ENCODE measurements at places on chromosomes 13 and 19.

GRCh38 chr19:46408664-46409039, 4.7 kb downstream of the CCDC8 start:
- no peak for DNase-seq

GRCh38 chr19:35936738-35937268, 629 bp downstream of the LRFN3 start:
- DNase-seq: no peak

DNA sequence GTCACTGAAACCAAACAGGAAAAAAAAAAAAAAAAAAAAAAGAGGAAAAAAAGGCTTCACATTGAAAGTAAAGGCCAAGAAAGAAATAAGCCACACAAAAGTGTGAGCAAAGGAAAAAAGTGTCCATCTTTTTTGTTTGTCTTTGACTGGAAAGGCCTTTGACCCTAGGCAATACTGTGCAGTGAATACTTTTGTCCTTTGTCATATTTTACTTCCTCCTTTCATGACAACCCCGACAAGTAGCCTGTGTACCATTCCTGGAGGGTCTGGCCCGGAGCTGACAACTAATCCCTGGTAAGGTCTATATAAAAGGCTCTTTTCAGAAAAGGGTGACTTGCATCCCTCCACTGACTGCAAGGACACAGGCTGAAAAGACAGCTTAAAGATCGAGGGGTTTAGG, 12.9 kb upstream of the MICU2 start:
- DNase-seq: peak; percentile 30

GRCh38 chr13:74931698-74932433, 550.1 kb downstream of the TBC1D4 start:
- DNase-seq: no peak

DNA sequence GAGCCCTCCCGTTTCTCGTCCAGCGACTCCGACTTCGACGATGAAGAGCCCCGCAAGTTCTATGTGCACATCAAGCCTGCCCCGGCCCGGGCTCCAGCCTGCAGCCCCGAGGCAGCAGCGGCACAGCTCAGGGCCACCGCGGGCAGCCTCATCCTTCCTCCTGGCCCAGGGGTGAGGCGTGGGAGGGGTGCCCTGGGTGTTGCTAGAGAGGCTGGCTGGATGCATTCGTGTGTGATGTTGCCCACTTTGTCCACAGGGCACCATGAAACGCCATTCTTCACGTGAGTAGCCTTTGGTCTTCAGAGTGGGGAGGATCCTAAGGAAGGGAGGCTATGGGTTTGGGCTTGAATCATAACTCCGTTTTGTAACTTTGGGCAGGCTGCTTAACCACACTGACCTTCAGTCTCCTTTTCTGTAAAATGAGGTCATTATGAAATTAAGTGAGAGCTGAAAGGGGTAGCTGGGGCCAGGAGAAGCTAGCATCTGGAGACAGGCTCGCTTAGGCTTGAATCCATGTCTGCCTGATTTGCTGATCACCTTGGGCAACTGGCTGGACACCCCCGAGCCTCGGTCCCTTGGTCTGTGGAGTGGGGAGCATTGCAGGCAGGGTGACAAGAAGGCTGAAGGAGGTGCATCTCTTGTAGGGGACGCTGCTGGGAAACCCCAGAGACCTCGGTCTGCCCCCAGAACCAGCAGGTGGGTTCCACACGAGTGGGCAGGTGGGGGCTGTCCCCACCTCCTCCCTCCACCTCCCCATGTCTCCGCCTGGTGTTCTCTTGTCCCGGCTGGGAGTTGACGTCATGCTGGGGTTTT, 18.7 kb upstream of the B3GNT3 start:
- DNase-seq: no peak

GRCh38 chr19:2039089-2039958, 11.7 kb downstream of the MKNK2 start:
- DNase-seq: no peak

GRCh38 chr13:20206065-20206697, 13.4 kb upstream of the GJB2 start:
- no peak for DNase-seq

DNA sequence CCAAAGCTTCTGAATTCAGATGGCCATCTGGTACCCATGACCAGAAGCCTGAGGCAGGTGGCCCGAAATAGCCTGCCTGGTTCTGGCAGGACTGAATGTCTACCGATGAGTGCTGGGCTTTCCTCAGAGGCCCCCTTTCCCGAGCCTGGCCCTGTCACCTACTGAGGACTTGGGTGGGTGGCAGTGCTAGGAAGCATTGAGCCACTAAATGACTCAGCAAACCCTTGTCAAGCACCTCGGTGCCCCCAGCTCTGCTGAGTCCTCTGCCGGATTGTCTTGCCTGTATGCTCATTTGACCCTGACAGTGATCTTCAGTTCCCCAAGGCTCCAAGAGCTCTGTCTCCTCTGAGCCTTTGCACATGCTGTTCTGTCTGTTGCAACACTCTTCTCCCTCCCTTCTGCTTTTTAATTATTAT, 17.9 kb downstream of the PPP1R37 start:
- no peak for DNase-seq

GRCh38 chr13:99307648-99308339, 595 bp upstream of the GPR183 start:
- DNase-seq: peak; percentile 79

GRCh38 chr13:103195762-103196161, 129.5 kb upstream of the SLC10A2 start:
- DNase-seq: no peak

DNA sequence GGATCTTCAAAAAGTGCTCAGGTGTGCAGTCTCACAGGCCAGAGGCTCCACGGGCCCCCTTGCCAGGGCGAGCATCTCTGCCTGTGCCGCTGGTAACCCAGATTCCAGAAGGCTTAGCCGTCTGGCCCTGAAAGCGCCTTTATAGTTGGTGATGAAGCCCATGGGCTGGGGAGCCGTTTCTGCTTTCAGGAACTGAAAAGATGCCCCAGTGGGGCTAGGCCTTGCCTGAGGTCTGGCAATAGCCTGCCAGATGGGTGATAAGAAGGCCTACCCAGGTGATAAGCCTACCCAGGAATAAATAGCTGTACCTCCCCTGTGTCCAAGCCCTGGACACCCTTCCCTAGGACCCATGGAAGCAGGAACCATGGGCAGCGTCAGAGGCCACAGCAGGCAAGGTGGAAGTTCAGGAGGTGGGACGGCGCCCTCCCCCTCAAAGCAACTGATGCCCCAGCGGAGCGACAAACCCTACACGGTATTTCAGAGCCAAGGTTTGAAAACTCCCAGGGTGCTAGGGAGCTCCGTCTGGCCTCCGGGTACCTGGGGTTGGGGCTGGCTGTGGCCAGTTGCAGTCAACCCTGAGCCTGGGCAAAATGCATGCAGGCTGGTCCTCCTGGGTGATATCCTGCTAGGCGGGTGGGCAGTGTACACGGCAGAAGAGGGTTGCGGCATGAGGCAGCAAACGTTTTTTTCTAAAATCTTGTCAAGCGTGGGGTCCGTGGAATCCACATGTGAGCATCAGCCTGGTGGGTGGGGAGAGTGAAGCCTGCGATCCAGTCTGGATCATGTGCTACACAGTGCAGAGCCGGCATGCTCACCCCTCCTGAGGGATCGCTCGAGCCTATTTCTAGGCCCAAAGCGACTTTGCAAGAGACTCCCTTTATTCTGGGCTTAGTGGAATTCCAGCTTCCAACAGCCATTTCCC, 45.3 kb downstream of the ACTN4 start:
- DNase-seq: no peak

DNA sequence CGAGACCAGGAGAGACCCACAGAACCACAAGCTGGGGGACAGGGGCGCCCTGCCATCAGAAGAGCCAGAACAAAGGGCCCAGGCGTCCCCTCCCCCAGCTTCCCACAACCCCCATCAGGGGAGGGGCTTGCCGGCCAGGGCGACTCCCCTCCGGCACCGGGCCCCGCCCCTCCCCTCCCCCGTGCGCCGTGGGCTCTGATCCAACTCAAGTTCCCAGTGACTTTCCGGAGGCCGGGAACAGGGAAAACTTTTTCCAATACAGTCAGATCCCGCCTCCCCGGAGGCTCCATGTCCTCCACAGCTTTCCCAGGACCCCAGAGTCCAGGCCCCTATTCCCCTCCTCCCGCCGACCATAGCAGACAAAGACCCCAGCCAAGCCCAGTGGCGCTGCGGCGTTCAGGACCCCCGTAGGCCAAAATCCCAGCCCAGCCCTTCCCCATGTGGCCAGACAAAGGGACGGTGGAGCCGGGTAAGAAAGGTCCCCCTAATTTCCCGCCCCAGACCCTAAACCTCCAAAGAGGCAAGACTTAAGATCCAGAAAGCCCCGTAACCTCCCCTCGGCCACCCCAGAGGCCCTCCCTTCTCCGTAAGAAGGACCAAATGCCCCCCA, 673 bp downstream of the TEAD2 start:
- DNase-seq: peak; percentile 33

DNA sequence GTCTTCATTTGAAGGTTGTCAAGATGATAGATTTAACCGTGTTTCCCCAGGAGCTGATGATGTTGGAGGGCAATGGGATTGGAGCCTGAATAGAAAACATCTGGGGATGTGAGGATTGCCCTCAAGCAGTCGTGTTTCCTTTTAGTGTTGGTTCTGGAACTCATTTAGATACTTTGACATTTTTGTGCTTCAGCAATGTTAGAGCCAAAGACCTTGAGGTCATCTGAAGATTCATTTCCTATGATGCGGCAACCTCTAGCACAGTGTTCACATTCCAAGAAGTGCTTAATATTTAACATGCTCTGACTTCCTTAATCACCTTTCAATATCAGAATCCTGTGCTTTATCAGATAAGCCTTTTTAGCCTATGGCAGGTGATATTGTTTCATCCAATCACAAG, 82.7 kb downstream of the SLC10A2 start:
- no peak for DNase-seq

GRCh38 chr19:18924684-18925213, 5.2 kb downstream of the DDX49 start:
- DNase-seq: no peak

GRCh38 chr19:1363599-1363998, 20.1 kb upstream of the NDUFS7 start:
- DNase-seq: no peak

GRCh38 chr19:58218899-58219298, 9.8 kb upstream of the ZNF544 start:
- DNase-seq: peak; percentile 67

DNA sequence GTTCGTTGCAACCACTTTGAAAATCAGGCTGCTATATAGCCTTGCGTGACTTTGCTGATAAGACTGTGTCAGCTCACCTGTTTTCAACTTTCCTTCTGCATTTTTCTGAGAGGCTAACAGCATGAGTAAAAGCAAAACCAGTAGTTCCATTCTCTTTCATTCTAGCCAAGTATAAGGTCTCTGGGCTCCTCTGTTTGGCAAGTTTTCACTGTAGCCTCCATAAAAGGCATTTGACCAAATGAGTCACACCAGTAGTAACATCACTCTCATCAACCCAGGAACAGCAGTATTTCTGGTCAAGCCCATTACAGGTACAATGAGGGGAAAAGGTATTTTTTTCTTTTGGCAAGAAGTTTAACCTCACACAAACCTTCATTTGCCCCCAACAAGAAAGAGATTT, 1149.8 kb upstream of the MIR17HG start:
- no peak for DNase-seq

DNA sequence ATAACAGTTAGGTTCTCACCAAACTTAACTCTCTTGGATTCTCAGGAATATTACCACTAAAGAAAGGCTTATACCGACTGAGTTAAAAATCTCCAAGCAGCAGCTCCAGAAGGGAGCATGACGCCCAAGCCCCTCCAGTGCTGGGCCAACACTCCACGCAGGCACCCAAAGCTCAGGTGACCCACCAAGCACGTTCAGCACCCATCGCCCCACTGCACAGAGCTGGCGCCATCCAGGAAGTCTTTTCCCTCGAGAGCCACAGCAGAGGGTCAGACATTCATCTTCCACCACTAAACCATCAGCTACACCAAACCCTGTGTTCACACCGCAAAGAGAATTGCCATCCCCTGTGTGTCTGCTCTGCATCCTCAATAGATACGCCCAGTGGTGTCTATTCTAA, 65.7 kb downstream of the SOX1 start:
- DNase-seq: no peak

GRCh38 chr13:75327135-75327510, 154.8 kb downstream of the TBC1D4 start:
- DNase-seq: no peak

- no peak for DNase-seq
Measured at GRCh38 chr13:44507639-44508038, 68.5 kb downstream of the TSC22D1 start.

DNA sequence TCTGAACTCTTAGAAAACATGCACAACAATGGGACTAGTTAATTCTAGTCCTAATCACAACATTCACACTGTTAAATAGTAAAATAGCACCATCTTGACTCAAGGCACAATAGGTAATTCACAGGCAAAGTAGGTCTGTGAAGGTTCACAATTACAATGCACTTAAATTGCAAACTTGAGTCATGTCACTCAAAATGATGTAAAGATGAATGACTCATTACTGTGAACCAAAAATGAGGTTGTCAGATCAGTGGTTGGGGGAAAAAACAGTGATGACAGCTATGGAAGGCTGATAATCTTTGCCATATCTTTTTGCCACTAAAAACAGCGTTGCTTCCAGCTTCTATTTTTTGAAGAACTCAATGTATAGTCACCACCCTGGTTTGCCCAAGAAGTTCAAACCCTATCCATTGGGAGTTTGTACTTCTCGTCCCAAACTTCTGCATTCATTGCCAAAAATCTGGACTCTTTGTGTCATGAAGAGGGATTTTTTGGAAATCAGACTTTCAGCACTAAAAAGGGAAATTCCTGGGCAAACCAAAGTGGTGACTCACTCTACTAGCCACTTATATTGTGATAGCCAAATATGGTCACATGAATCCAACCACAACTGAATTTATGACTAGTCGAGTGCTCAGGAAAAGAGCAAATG, 200.9 kb upstream of the TMTC4 start:
- peak; percentile 3 for DNase-seq

DNA sequence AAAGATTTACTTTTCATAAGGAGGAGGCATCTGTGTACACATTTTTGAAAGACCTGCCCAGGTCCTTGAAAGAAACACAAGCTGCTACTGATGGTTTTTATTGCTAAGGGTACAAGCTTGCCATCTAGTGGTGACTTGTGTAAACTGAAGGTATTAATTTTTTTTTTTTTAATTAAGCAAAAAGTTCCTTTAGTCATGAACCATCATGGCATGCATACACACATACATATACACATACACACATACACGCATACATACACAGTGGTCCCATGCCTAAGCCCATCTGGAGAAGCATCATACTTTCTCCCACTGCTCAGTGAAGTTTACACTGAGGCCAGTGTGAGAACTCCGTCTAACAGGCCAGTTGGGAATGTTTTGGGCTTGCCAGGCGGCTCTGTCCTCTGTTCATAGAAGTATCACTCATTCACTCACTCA, 312.5 kb downstream of the DCLK1 start:
- peak; percentile 71 for DNase-seq

All from DMS53 (cell line).